ENCODE measurements at places on chromosomes 5 and 9. TPM values are rescaled to one million over a fixed set of nuclear protein-coding genes. Genes with fewer than 3 reads are reported as not detected.

DNA sequence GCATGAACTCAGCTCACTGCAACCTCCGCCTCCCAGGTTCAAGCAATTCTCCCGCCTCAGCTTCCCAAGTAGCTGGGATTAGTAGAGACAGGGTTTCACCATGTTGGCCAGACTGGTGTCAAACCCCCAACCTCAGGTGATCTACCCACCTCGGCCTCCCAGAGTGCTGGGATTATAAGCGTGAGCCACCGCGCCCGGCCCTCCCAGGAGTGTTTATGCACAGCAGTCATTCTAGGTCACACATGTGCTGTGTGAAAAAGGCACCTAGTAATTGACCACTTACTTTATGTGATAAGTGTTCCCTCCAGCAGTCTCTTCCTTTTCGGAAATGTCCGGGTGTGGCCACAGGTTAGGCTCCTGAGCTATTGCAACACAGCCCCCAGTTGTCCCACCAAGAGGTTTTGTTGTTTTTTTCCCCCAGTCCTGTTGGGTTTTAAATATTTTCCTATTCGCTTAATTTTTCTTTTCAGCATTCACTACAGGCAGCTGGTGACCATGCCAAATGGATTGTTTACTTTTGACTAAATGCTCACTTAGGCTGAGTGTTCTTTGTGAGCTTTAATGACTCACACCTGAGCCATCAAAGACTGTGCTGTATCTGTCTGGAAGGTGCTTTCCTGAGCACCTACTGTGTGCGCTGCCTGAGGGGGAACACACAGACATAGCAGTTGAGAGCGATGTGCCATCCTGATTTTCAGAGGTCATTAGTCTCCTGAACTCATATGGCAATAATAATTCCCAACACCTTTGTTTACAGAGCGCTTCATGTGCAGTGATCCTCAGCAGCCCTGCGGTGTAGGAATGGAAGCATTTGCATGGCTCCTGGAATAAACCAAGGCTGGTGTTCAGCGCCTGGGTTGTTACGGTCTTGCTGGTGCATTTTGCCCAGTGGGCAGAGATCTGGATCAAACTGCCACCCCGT, 94.3 kb downstream of the MVB12B start:
- H3K27me3 ChIP-seq, result no peaks in the 10 kb centered on the region
- no peak overlapping the region for H3K4me3 ChIP-seq
- H3K4me1 ChIP-seq, result no peaks in the 10 kb centered on the region

GRCh38 chr9:136091582-136092352, 3.3 kb downstream of the NACC2 start:
- no peak overlapping the region for H3K4me3 ChIP-seq
- H3K27ac ChIP-seq, result no peak overlapping the region
- peaks cover 10% of the 10 kb centered on the region for H3K4me1 ChIP-seq
- H3K36me3 ChIP-seq, result peaks cover 4% of the 10 kb centered on the region
- no peaks in the 10 kb centered on the region for H3K27me3 ChIP-seq

DNA sequence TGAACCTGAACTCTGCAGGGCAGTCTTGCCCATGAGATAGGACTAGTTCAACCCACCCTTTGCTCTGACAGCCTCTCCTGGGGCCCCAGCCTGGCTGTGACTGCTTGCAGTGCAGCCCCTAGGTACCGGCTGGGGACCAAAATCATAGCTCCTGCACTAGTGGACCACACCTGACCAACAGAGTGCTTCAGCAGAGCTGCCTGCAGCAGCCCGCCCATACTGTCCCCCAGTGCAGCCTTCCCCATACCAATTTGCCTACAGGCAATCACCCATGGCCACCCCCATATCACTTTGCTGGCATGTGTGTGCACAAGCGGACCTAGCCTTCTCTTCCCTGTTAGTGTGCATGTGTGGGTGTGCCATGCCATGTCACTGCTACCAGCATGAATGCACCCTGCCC, 347.6 kb upstream of the MPDZ start:
- DNase-seq, result no peak
- H3K36me3 ChIP-seq, result no peaks in the 10 kb centered on the region

DNA sequence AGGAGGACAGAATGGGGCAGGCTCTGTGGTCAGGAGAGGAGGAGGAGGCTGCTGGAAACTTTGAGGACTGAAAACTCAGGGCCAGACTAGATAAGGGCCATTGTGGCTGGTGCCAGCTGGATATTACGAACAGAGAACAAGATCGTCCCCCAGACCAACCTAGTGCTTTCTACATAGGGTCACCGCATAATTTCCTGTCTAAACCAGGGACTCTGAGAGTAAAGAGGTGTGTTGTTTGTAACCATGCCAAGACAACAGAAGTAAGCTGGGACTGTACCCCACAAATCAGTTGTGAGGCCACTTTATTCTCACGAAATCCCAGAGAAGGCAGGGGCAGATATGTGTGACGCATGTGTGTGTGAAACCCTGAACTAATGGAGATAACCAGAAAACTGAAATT, 20.3 kb upstream of the GFPT2 start:
- H3K27ac ChIP-seq, result no peak overlapping the region
- no peaks in the 10 kb centered on the region for H3K36me3 ChIP-seq
- no peaks in the 10 kb centered on the region for H3K4me1 ChIP-seq

GRCh38 chr5:168377525-168377924, 86.1 kb downstream of the WWC1 start:
- H3K27ac ChIP-seq, result no peak overlapping the region
- no peaks in the 10 kb centered on the region for H3K36me3 ChIP-seq
- DNase-seq, result no peak
- no peak overlapping the region for H3K4me3 ChIP-seq

The HAVCR2 gene
- 3.6 TPM for total RNA-seq

The PAPPA gene
- 33.4 TPM for total RNA-seq

The FAM81B gene
- not detected for total RNA-seq

The FGF18 gene
- total RNA-seq, result 8.0 TPM
